Hindlimb muscle (tissue), 1 donor: ENCODE measurements at places on chromosomes 2 and 18. TPM values are rescaled to one million over a fixed set of nuclear protein-coding genes. Genes with fewer than 3 reads are reported as not detected.
A peak's percentile ranks its signal among the peaks of the same experiment; 100 is the strongest.

The CCDC141 gene
- polyA plus RNA-seq: 81.5 TPM

The RND3 gene
- 32.5 TPM for polyA plus RNA-seq

The MSTN gene
- 43.1 TPM for polyA plus RNA-seq

The AGFG1 gene
- polyA plus RNA-seq: 50.0 TPM

The SKA1 gene
- polyA plus RNA-seq: 2.7 TPM

The DYNAP gene
- not detected for polyA plus RNA-seq

The TFPI gene
- polyA plus RNA-seq: 49.6 TPM

The SP140 gene
- polyA plus RNA-seq: 0.85 TPM

The UGT1A4 gene
- polyA plus RNA-seq: not detected

The PRSS56 gene
- 2.2 TPM for polyA plus RNA-seq

The REG1B gene
- polyA plus RNA-seq: not detected

DNA sequence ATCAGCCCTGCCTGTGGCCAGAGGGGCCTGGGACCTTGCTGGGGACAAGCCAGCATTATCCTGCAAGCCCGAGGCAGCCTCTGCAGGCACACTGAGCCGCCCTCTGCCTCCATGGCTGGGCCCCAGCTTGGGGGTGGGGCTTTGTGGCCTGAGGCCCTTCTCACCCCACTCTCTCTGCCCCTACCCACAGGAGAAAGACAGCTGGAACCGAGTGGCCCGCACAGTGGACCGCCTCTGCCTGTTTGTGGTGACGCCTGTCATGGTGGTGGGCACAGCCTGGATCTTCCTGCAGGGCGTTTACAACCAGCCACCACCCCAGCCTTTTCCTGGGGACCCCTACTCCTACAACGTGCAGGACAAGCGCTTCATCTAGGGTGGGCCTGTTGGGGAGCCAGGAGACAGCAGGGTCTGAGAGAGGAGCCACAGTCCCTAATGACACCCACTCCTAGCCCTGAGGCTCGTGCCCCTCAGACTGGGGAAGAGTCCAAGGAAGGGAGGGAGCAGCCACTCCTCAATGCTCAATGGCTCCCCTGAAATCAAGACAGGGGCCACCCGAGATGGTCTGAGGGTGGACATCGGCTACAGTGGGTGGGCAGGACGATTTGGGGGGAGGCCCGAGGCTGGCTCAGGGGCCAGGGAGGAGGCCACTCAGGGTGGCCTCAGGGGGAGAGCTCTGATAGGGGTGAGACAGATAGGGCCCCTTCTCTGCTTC lies 4.4 kb upstream of the CHRNG start:
- no peak for DNase-seq

GRCh38 chr2:108579623-108580022 lies 45.4 kb downstream of the LIMS1 start:
- no peak for DNase-seq

GRCh38 chr18:48290162-48290926 lies 118.8 kb downstream of the ZBTB7C start:
- DNase-seq: no peak

- no peak for DNase-seq
These were observed 340.8 kb downstream of the RDH14 start for GRCh38 chr2:18219676-18220075.

DNA sequence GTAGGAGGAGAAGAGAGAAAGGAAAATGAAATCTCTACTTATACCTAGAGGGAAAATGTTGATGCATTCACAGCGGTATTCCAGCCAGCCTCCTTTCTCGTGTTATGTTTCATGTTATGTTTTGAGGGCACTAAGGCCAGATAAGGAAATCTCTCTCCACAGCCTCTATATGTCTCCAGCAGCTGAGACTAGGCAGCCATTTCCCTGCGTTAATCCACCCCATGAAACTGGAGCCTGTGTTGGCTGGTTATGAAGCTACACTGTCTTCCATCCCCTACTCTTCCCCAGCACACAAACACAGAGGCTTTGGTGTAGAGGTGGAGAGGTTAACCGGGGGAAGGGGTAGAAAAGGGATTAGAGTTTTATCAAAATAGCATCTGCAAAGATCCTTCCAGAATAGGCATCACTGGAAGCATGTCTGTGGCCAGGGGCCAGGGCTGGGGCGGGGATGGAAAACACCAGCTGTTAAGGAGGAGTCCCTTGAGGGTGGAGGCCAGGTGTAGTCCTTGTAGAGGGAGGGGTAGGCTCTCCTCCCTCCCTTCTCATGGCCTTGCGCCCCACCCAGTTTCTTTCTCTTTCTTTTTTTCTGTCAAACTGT lies 100.9 kb upstream of the TNP1 start:
- no peak for DNase-seq

- no peak for DNase-seq
These were observed 35.3 kb downstream of the NHEJ1 start for GRCh38 chr2:219125225-219125885.

DNA sequence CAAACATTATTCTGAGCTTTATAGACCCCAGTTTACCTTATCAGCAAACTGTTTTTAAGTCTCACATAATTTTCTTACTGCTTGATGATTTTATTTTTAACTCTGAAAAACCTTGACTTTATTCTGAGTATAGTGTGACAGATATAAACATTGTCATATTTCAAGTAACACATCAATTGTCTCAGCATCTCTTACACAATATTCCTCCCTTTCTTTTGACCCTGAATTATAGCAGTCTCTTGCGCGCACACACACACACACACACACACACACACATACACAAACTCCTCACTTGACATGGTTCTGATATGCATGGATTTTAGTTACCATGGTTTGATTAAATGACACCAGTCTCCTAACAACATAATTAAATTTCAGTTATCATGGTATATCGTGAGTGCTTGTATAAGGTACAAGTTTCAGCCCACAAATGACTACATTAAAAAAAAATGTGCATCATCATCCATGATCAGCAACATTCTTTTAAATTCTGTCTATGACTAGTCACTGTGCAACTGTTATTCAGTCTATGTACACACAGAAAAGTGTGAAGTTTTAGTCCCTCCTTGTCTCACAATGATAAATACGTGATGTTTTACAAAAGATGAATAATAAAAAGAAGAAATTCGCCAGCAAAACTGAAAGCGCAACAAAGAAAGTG lies 39.5 kb upstream of the TACR1 start:
- no peak for DNase-seq

- DNase-seq: no peak
These were observed 132.2 kb upstream of the SMAD7 start for GRCh38 chr18:49082714-49083688.

DNA sequence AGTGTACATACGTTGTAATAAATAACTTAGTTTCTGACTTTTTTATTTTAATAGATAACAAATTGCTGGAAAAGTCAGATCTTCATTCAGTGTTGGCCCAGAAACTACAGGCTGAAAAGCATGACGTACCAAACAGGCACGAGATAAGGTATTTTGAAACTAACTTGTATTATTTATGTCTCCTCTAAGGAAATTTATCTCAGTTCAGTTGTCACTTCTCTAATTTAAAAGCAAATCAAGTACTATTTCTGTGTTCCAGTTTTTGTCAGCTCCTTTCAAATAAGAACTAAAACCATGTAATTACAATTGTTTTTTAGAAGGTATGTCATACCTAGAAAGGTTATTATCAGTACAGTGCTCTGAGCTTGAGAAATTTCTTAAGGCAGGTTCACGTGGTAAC lies 4.6 kb downstream of the ATG16L1 start:
- no peak for DNase-seq

- peak; percentile 33 for DNase-seq
These were observed 861 bp downstream of the LTBP1 start for GRCh38 chr2:32947484-32948143.

DNA sequence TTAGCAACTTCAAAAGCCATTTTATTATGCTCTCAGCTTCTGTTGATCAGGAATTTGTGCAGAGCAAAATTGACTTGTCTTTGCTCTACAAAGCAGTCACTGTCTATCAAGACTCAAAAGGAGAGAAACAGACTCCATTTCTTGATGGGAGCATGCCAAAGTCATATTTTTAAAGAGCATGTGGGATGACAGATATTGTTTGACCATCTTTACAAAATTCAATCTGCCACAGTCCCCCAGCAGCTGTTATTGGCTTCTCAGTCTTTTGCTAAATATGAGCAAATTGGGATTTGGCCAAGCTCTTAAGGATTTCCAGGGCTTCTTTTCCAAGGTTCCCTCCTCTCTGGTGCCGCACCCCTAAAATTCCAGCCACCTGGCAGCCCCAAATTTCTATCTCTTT lies 67.9 kb downstream of the TEX51 start:
- no peak for DNase-seq

DNA sequence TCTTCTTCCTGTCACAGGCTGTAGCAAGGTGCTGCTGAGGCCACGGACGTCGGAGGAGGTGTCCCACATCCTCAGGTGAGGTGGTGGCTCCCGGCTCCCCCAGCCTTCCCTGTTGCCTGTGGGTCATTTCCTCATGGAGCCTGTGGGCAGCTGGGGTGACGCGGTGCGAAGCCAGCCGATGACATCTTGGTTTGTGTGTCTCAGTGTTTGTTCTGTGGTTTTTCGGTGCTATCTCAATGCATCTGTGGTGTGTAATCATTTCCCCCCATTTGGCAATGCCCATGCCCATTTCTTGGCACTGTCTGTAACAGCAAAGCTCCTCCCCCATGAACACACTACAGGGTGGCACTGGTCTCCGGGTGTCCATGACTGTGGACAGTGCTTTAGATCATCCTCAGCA lies 6.6 kb downstream of the D2HGDH start:
- DNase-seq: no peak

DNA sequence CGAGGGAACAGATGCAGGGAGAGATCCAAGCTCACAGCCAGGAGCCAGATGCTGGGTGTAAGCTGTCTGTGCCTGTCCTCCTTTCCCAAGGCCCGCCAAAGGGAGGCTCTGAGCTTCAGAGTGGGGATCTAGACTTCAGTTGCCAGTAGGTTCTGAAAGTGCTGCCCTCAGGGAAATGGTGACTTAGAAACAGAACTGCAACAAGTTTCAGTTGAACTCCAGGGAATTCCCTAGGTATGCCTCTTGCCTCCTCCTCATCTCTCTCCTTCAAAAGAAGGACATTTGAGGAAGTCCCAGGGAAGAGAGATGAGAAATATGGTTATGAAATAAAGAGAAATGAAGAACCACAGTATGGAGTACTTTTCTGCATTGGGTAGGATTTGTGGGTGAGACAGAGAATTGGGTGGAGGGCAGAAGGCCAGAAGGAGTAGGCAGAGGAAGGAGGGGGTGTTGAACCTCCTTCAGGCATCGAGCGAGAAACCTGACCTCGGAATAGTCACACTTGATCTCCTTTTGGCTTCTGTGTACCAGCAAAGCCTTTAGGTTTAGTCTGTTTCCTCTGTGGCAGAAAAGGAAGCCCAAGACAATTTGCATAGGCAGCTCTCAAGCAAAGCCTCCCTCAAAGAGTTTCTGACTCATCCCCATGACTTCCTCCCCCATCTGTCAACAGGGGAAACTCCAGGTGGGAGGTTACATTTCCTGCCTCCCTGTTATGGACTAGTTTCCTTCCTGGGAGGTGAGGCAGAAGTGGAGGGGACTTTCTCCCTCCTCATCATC lies 45.7 kb downstream of the QPCT start:
- DNase-seq: no peak

GRCh38 chr2:166449439-166449838 lies 44.6 kb downstream of the SCN7A start:
- DNase-seq: no peak

- no peak for DNase-seq
These were observed 657 bp downstream of the ATP8B1 start for GRCh38 chr18:57802213-57803102.

- DNase-seq: no peak
These were observed 368.2 kb downstream of the EPHA4 start for GRCh38 chr2:221203856-221204255.

DNA sequence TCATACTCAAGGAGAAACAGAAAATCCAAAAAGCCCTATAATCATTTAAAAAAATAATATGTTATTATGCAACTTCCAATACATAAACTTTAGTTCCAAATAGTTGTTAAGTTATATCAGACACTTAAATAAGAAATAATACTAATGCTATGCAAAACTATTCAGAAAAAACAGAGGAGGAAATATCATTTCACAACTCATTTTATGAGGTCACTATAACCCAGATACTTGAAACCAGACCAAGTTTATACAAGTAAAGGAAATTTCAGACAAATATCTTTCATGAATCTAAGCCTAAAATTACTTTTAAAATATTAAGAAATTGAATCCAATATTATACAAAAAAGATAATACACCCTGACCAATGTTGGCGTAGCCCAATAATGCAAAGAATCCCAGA lies 260.8 kb downstream of the CD226 start:
- DNase-seq: no peak

GRCh38 chr2:230267059-230267458 lies 41.5 kb downstream of the SP140 start:
- no peak for DNase-seq

- no peak for DNase-seq
These were observed 473 bp downstream of the HJURP start for GRCh38 chr2:233853883-233854240.

- DNase-seq: no peak
These were observed 348.8 kb upstream of the SETBP1 start for GRCh38 chr18:44331656-44332570.

- no peak for DNase-seq
These were observed 8.6 kb upstream of the KCNE4 start for GRCh38 chr2:223043164-223043941.
